Cardiac muscle cell (in vitro differentiated cells and primary cell): ENCODE measurements at places on chromosomes 16 and 17.
A peak's percentile ranks its signal among the peaks of the same experiment; 100 is the strongest.

DNA sequence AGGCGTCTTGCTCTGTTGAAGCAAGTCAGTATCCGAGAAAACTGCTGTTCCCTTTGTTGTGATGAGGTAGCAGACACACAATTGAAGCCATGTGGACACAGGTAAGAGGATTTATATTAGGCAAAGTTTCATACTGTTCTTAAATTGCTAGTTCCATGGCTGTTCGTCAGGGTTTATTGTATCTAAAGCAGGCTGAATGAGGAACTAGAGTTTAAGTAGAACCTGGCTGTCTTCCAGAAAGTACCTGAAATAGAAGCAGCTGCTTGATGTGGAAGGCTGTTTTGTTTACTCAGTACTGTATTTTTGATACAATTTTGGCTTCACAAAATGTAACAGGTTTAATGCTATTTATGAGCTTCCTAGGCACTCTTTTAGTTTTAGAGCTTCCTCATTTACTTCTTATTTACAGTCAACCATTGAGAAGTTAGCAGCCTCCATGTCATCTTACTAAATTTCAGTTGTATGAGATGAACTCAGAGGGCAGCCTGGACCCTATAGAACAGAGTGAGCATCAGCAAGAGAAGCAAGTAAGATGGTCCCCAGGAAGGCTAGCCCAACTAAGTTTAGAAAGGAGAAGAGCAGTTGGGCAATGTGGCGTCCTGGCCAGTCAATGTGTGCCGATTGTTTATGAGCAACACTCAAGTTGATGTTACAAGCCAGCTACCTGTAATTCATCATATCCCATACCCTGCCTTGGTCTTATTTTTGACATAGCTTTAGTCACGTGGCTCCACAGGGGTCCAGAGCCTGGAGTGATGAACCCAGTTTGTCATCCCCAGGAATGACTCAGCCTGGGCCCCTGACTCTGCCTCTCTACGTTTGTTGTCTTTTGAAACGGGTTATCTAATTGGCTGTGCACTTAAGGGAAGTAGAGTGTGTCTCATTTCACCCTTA, 9.7 kb upstream of the ARL2BP start:
- H3K36me3 ChIP-seq: peaks cover 58% of the 10 kb centered on the region
- H3K27me3 ChIP-seq: no peaks in the 10 kb centered on the region
- no peaks in the 10 kb centered on the region for H3K4me1 ChIP-seq
- DNase-seq: peak; percentile 43
- peak overlapping the region; percentile 30 for H3K27ac ChIP-seq
- H3K4me3 ChIP-seq: no peak overlapping the region

DNA sequence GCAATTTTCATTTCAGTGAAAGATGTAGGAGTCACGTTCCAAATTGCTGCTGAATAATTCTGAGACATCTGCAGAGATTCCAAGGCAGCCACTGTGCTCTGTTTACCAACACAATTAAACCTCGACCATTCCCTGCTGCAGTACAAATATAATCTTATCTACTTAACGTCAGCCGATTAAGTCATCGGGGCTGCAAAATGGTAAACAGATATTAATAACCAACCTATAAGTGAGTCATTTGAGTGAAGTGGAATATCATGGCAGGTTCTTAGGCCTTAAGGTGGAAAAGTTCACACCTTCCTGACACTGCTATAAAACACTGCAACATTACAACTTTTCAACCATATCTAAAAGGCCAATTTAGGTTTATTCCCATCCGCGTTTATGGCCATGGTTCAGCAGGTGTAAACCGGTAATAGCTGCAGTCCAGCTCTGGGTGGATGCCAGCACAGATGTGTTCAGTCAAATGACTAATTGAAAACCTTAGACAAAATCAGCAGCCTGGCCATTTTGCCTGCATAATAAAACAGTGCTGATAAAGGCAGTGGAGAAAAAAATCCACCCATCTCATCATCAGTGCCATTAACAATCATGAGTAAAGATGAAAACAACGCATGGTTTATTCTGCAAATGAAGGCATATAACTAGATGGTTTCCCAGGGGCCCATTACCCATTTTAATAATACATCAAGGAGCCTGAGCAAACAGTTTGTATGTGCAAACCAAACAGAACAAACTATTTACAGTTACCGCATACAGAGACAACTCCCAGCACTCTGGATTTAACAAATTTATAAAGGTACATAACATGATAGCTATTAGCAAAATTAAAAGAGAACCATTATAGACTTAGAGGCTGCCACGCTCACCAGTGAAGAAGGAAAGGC, 202.9 kb upstream of the IRX3 start:
- DNase-seq: no peak
- H3K4me1 ChIP-seq: peaks cover 24% of the 10 kb centered on the region
- no peaks in the 10 kb centered on the region for H3K27me3 ChIP-seq
- no peak overlapping the region for H3K27ac ChIP-seq
- no peaks in the 10 kb centered on the region for H3K36me3 ChIP-seq
- H3K4me3 ChIP-seq: no peak overlapping the region

DNA sequence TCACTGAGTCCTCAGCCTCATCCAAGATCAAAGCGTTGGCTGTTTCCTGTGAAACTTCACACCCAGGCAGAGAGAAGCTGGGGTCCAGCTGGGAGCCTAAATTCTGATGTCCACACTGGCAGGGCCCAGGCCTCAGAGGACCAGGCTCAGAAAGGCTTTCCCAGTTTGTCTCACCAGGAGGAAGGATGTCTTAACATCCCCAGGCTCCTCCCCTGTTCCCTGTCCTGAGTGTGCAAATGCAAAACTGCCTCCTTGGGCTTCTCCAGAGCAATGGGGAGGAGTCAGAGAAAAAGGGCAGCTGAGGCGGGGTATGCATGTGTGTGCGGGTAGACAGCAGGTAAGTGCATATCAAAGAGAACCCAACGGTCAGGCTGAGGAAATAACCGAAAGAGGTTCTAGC, 45.7 kb downstream of the CUEDC1 start:
- no peaks in the 10 kb centered on the region for H3K36me3 ChIP-seq
- no peak overlapping the region for H3K4me3 ChIP-seq
- no peak overlapping the region for H3K27ac ChIP-seq
- peaks cover 4% of the 10 kb centered on the region for H3K4me1 ChIP-seq
- H3K27me3 ChIP-seq: no peaks in the 10 kb centered on the region

DNA sequence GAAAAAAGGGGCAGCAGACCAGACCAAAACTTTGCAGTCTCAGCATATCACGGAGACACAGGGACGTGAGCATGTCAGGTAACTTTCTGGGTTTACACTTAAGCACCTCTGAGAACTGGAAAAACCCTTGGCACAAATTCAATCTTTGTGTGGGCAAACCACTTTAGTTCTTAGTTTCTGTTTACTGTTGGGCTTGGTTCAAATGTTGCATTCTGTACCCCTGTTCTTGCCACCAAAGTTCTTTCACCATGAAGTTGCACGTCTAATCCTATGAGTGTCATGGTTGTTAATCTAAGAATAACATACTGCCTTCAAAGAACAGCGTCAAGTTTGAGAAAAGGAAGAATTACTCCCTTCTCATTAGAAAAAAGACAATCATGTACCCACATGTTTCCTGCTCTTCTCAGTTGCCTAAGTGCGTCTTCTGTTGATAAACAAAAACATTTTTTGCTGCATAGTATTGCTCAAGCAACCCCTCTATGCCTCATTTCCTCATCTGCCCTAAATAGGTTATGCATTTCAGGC, 11.6 kb downstream of the KRT33A start:
- H3K27me3 ChIP-seq: no peaks in the 10 kb centered on the region
- DNase-seq: no peak
- H3K4me3 ChIP-seq: no peak overlapping the region
- H3K27ac ChIP-seq: no peak overlapping the region
- H3K36me3 ChIP-seq: no peaks in the 10 kb centered on the region
- H3K4me1 ChIP-seq: no peaks in the 10 kb centered on the region

- peak overlapping the region; percentile 92 for H3K27ac ChIP-seq
- no peak for DNase-seq
- no peak overlapping the region for H3K4me3 ChIP-seq
- no peaks in the 10 kb centered on the region for H3K27me3 ChIP-seq
- H3K36me3 ChIP-seq: no peaks in the 10 kb centered on the region
- peaks cover 49% of the 10 kb centered on the region for H3K4me1 ChIP-seq
These were observed 95.9 kb upstream of the CIBAR2 start for GRCh38 chr16:85208181-85208580.

DNA sequence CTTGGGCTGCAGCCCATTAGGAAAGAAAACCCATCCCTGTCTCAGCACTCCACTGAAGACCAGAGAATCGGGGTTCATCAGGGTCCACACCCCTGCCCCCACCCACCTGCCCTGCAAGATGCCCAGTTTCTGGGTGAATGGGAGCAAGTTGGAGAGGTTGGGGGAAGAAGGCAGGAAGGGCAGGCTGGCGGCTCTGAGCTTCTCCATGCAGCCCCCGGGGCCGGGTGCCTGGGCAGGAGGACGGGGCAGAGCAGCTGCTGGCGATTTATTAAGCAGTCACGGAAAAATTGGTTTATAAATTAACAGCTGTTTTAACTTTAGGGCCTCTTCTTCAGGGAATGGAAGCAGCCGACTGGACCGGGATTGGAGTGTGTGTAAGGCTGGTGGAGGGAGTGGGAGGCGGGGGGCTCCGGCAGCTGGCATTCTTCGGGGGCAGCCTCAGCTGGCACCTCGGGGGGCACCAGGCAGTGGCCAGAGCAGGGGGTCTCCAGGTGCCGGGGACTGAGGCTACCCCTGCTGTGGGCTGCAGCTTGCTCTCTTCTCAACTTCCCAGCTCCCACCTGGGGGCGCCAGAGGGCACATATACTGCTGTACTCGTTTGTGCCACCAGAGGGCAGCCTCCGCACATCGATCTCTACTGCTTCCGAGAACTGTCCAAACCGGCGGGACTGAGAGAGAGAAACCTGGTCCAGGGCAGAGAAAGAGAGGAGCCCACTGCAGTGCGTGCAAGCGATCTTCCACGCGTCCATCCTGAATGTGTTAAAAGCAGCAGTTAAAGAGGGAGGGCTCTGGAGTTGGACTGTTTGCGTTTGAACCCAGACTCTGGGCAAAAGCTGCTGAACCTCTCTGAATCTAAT, 5.0 kb upstream of the PPP1R1B start:
- H3K4me3 ChIP-seq: no peak overlapping the region
- H3K4me1 ChIP-seq: peaks cover 5% of the 10 kb centered on the region
- no peak overlapping the region for H3K27ac ChIP-seq
- H3K36me3 ChIP-seq: no peaks in the 10 kb centered on the region

GRCh38 chr16:56530872-56531271, 11.0 kb upstream of the BBS2 start:
- DNase-seq: no peak
- H3K4me3 ChIP-seq: no peak overlapping the region
- H3K4me1 ChIP-seq: no peaks in the 10 kb centered on the region
- peaks cover 36% of the 10 kb centered on the region for H3K27me3 ChIP-seq

DNA sequence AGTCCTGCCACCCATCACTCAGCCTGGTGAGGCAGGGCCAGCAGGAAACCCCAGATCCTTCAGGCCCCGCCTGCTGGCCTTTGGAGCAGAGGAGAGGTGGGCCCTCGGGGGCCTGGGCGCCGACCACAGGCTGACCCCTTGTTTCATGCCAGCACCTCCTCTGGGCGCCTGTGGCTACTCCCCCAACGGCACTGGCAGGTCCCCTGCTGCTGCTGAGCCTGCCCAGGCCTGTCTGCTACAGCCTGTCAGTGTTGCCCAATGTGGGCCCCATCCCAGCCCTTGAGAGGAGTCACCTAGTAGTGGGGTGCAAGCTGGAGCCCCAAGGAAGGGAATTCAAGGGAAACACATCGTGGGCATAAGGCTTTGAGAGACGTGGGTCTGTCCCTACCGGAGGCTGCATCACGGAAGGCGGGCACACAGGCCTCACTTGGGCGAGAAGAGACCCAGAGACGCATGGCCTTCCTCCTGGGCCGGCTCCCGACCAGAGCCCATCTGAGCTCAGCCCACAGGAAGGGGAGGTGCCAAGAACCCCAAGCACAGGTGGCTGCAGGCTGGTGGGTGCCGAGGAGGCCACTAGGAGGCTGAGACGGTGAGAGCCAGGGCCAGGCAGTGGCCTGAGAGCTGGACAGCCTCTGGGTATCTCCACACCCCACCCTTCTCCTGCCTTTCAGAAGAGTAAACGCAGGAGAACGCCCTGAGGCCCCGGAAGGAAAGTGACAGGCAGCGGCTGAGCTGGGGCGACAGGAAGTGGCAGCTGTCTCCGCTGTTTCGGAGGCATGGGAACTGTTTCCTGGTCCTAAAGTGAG, 8.0 kb upstream of the FASN start:
- peak; percentile 58 for DNase-seq
- peaks cover 31% of the 10 kb centered on the region for H3K4me1 ChIP-seq
- no peaks in the 10 kb centered on the region for H3K36me3 ChIP-seq

DNA sequence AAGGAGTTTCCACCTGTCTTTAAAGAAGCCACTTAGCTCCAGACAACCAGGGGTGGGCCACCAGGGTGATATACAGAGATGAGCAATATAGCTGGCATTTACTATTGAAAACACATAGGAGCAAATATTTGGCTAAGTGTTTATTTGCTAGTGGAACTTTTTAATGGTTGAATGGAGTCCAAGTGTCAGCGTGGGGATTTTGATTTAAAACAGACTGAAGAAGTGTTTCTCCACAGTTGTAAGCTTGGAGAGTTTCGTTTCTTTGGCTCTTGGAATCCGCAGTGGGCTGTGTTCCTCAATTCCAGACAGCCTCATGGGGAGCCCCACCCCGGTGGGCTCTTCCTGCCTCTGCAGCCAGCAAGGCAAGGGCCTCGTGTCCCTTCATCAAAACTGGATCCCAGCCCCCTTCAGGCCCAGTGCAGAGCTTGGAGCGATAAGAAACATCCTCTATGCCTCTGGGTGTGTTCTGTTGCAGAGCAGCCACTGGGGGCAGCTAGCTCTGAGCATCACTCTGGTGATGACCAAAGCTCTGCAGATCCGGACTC, 36.1 kb downstream of the NOG start:
- no peaks in the 10 kb centered on the region for H3K36me3 ChIP-seq
- no peak overlapping the region for H3K27ac ChIP-seq

- DNase-seq: no peak
These were observed 161.5 kb downstream of the FOXL1 start for GRCh38 chr16:86739808-86740207.

DNA sequence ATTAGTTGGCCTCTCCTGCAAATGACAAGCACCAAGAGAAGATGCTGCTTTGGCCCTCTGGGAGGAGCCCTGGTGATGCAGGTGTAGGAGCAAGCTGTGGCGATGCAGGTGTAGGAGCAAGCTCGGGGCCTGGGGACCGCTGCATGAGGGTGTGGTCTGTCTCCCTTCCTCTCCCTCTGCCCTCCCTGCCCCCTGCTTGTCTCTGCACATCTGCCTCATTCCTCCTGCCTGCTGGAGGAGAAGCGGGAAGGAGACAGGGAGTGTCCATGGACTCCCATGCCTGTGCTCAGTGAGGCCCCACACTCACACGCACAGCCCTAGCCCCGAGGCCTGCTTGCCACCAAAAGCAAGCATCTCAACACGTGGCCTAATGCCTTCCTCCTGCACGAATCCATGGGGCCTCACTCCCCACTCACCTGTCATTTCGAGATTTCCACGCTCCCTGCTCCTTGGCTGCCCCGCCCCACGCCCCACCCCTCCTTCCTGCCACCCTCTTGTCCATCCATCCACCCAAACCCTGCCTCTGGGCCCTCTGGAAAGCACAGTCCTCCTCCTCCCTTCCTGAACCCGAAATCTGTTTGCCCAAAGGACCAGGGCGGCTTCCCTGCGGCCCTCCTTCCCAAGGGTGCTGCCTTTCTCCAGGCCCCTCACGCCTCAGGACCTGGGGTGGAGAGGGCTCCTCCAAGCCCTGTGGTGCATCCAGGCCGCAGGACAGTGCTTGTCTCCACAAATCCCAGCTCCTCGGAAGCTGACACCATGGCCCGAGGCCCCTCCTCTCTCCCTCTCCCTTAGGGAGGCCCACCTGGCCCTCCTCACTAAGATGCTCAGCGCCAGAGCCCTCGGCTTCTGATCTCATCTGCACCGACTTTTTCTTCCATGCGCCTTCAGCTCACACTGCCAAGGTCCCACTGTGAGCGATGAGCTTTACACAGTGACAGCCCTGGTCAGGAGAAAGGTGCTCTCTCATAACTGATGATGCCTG, 11.8 kb upstream of the ALDH3A1 start:
- no peaks in the 10 kb centered on the region for H3K27me3 ChIP-seq
- no peak for DNase-seq
- H3K4me1 ChIP-seq: peaks cover 6% of the 10 kb centered on the region
- no peak overlapping the region for H3K27ac ChIP-seq
- no peak overlapping the region for H3K4me3 ChIP-seq
